Activated naive CD8-positive, alpha-beta T cell treated with anti-CD3 and anti-CD28 coated beads for 36 hours (primary cell): ENCODE measurements at places on chromosomes 13 and 19.

DNA sequence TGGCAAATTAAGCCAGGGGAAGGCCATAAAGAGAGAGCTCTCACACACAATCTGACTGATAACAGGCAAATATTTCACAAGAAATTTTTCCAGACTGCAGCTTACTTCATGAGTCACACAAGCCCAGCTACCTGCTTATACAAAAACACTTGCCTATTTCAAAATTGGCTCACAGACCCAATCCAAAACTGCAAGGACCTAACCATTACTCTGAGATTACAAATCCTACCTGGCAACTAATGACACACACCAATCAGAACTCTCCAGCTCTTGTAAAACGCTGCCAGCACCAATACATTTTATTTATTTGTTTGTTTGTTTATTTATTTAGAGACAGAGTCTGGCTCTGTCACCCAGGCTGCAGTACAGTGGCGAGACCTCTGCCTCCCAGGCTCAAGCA lies 18.1 kb upstream of the ZFP82 start:
- no peaks in the 10 kb centered on the region for H3K4me1 ChIP-seq
- H3K4me3 ChIP-seq, result no peak overlapping the region
- H3K36me3 ChIP-seq, result peaks cover 2% of the 10 kb centered on the region
- H3K27ac ChIP-seq, result no peak overlapping the region
- DNase-seq, result no peak
- no peaks in the 10 kb centered on the region for H3K27me3 ChIP-seq

- DNase-seq, result no peak
- H3K36me3 ChIP-seq, result peaks cover 7% of the 10 kb centered on the region
- peak overlapping the region; percentile 75 for H3K4me3 ChIP-seq
- no peak overlapping the region for H3K27ac ChIP-seq
These were observed 837 bp downstream of the FSD1 start for GRCh38 chr19:4305257-4305612.

GRCh38 chr19:10898633-10899032 lies 27.3 kb downstream of the CARM1 start:
- DNase-seq, result no peak
- H3K27ac ChIP-seq, result no peak overlapping the region
- no peak overlapping the region for H3K4me3 ChIP-seq
- H3K27me3 ChIP-seq, result no peaks in the 10 kb centered on the region
- peaks cover 7% of the 10 kb centered on the region for H3K4me1 ChIP-seq
- peaks cover 17% of the 10 kb centered on the region for H3K36me3 ChIP-seq

- no peaks in the 10 kb centered on the region for H3K4me1 ChIP-seq
- H3K27ac ChIP-seq, result no peak overlapping the region
- no peak overlapping the region for H3K4me3 ChIP-seq
- DNase-seq, result no peak
These were observed 16.1 kb downstream of the VSTM1 start for GRCh38 chr19:54047616-54048015.

GRCh38 chr19:29247872-29248271 lies 34.9 kb upstream of the UQCRFS1 start:
- no peak overlapping the region for H3K4me3 ChIP-seq
- H3K36me3 ChIP-seq, result no peaks in the 10 kb centered on the region
- DNase-seq, result no peak
- H3K4me1 ChIP-seq, result no peaks in the 10 kb centered on the region
- H3K27me3 ChIP-seq, result peaks cover 40% of the 10 kb centered on the region
- H3K27ac ChIP-seq, result no peak overlapping the region

GRCh38 chr19:53532362-53532761 lies 5.6 kb upstream of the ZNF331 start:
- peaks cover 72% of the 10 kb centered on the region for H3K36me3 ChIP-seq
- no peak overlapping the region for H3K27ac ChIP-seq
- no peak overlapping the region for H3K4me3 ChIP-seq
- DNase-seq, result no peak
- peaks cover 9% of the 10 kb centered on the region for H3K4me1 ChIP-seq

DNA sequence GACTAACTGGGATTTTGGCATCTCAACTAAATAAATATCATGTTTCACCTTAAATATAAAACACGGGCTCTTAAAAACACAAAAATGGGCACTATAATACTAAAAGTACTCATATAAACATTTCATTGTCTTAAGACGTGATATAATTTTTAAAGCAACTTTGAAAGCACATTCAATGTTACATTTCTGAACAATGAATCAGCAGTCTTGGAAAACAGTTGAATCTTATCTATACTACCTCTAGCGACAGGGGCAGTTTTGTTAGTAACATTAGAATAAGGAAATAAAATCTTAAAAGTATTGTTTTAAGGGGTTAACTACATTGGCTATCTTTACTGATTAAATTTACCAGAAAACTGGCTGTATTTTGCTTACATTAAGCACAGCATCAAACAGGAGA lies 156.9 kb downstream of the UGGT2 start:
- DNase-seq, result no peak
- H3K4me3 ChIP-seq, result no peak overlapping the region
- no peaks in the 10 kb centered on the region for H3K4me1 ChIP-seq
- H3K27me3 ChIP-seq, result peaks cover 3% of the 10 kb centered on the region

GRCh38 chr13:102830646-102831045 lies 15.2 kb upstream of the ERCC5 start:
- no peak for DNase-seq
- H3K4me3 ChIP-seq, result no peak overlapping the region
- H3K27ac ChIP-seq, result no peak overlapping the region
- no peaks in the 10 kb centered on the region for H3K27me3 ChIP-seq
- no peaks in the 10 kb centered on the region for H3K4me1 ChIP-seq

- H3K36me3 ChIP-seq, result no peaks in the 10 kb centered on the region
- no peak overlapping the region for H3K4me3 ChIP-seq
- peaks cover 40% of the 10 kb centered on the region for H3K4me1 ChIP-seq
- no peak overlapping the region for H3K27ac ChIP-seq
These were observed 158.0 kb downstream of the TM9SF2 start for GRCh38 chr13:99659226-99659625.

- peaks cover 3% of the 10 kb centered on the region for H3K27me3 ChIP-seq
- peak overlapping the region; percentile 94 for H3K27ac ChIP-seq
- no peaks in the 10 kb centered on the region for H3K36me3 ChIP-seq
- peak overlapping the region; percentile 86 for H3K4me3 ChIP-seq
- peaks cover 29% of the 10 kb centered on the region for H3K4me1 ChIP-seq
These were observed 7.3 kb upstream of the TLE2 start for GRCh38 chr19:3036119-3036976.

DNA sequence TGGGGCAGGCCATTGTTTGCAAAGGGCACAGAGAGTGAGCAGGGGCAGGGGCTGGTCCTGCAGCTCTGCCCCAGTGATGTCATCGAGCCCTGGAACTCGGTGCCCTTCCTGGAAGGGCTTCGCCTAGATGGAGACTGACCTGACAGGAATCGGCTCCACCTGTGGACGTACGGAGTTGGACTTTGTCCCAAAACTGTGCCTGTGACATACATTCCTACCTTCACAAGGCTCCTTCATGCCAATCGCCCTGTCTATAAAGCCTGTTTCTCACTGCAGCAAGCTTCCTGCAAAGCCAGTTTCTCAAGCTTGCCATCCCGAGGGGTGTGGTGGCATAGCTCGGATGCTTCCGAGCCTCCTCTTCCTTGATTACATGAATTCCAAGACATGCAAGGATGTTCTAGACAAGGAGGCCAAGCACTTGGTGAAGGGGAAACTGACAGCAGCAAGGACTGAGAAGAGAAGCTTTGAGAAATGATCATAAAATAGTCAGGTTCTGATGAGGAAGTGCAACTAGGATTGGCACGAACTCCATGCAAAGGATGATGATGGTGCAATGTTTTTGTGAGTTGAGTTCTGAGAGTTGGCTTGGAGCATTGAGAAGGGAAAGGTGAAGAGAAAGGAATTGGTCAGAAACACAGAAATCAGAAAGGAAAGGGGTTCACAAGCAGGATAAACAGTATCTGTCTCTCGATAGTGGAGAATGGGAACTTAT lies 73.6 kb upstream of the STK24 start:
- H3K27me3 ChIP-seq, result no peaks in the 10 kb centered on the region
- H3K4me1 ChIP-seq, result peaks cover 2% of the 10 kb centered on the region
- DNase-seq, result no peak
- no peaks in the 10 kb centered on the region for H3K36me3 ChIP-seq
- H3K27ac ChIP-seq, result no peak overlapping the region

DNA sequence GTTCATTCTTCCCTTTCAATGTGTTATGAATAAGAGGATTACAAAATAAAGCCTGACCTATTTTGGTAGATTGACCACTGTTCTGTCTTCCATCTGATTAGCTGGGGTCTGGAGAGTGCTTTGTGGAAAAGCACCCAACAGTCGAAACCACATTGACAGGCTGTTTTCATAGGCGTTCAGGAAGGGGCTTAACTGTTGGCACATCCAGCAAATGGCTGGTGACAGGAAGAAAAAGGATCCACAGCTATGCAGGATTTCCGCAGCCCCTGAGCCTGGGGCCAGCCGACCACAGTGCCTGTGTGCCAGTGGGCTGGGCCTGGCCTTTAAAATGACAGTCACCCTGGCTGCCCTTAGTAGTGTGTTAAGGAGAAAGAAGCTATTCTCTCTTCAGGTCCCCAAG lies 113.3 kb downstream of the SIPA1L3 start:
- no peak for DNase-seq
- no peaks in the 10 kb centered on the region for H3K27me3 ChIP-seq
- no peak overlapping the region for H3K27ac ChIP-seq
- no peaks in the 10 kb centered on the region for H3K4me1 ChIP-seq

DNA sequence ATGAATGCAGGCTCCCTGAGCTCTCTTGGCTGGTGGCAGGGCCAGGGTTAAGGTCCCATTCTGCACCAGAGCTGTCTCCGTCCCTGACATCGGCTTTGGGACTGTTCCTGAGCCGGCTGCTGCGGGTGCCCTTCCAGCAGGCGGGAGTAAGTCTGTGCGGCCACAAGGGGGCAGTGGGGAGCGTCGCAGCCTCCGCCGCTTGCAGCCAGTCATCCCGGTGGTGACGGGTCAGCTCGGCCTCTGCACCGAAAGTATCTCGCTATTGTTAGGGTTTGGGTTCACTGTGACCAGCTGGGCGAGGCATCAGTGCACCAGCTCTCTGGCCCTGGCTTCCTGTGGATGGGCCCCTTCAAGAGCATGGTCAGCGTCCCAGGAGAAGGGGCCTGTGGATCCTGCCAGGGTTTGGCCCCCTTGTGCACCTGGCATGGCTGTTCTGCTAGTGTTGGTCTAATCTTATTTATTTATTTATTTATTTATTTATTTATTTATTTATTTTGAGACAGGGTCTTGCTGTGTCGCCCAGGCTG lies 15.1 kb downstream of the NDUFB7 start:
- H3K27ac ChIP-seq, result no peak overlapping the region
- peaks cover 22% of the 10 kb centered on the region for H3K4me1 ChIP-seq
- H3K4me3 ChIP-seq, result no peak overlapping the region

DNA sequence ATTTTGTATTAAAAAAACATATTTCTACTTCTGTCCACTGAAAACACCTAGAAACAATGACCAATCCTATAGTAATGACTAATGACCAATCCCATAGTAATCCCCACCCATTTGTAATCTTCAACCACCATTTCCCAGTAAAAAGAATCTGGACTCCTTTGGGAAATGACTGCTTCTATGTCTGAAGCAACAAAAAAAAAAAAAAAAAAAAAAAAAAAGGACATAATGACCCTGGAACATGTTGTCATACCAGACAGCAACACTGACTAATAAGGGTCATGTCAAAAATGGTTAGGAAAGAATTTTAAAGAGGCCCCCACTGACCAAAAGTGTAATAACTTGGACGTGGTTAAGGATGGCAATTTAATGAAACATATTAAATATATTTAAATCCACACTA lies 88.3 kb downstream of the TUBA3C start:
- no peak for DNase-seq
- H3K27me3 ChIP-seq, result no peaks in the 10 kb centered on the region
- no peaks in the 10 kb centered on the region for H3K36me3 ChIP-seq
- no peak overlapping the region for H3K27ac ChIP-seq
- H3K4me1 ChIP-seq, result no peaks in the 10 kb centered on the region
- no peak overlapping the region for H3K4me3 ChIP-seq

DNA sequence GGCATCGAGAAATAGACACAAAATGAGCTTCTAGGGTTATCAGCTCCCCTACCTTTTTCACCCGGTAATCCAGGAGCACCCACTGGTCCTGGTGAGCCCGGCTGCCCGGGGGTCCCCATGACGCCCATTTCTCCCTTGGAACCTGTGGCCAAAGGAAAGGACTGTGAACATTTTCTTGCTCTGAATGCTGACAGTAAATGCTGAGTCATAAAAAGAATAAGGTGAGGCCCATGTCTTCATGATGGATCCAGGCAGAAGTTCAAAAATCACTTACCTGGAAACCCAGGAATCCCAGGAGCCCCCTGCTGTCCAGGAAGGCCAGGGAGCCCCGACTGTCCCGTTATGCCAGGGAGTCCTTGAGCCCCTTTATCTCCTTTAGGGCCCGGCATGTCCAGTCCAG lies 129.2 kb downstream of the COL4A1 start:
- H3K4me3 ChIP-seq, result no peak overlapping the region
- no peaks in the 10 kb centered on the region for H3K27me3 ChIP-seq
- no peak for DNase-seq
- no peak overlapping the region for H3K27ac ChIP-seq
- H3K36me3 ChIP-seq, result no peaks in the 10 kb centered on the region

- H3K27me3 ChIP-seq, result peaks cover 7% of the 10 kb centered on the region
- DNase-seq, result no peak
- H3K4me3 ChIP-seq, result no peak overlapping the region
These were observed 14.2 kb upstream of the ZNF91 start for GRCh38 chr19:23409392-23410048.

GRCh38 chr13:31072041-31072440 lies 89.7 kb downstream of the HSPH1 start:
- H3K36me3 ChIP-seq, result no peaks in the 10 kb centered on the region
- no peak overlapping the region for H3K27ac ChIP-seq
- H3K4me3 ChIP-seq, result no peak overlapping the region
- H3K4me1 ChIP-seq, result peaks cover 20% of the 10 kb centered on the region
- H3K27me3 ChIP-seq, result peaks cover 12% of the 10 kb centered on the region

DNA sequence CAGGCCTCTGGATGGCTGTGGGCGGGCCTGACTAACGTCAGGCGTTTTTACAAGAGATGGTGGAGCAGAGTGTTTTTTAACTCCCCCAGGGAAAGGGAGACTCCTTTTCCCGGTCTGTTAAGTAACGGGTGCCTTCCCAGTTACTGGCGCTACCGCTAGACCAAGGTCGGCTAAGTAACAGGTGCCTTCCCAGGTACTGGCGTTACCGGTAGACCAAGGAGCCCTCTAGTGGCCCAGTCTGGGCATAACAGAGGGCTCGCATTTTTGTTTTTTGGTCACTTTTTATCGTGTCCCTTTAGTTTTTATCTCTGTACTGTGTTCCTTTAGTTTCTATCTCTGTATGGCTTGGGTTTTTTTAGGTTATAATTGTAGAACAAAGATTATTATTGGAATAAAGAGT lies 10.0 kb downstream of the ZNF383 start:
- peak; percentile 37 for DNase-seq
- H3K4me3 ChIP-seq, result no peak overlapping the region

DNA sequence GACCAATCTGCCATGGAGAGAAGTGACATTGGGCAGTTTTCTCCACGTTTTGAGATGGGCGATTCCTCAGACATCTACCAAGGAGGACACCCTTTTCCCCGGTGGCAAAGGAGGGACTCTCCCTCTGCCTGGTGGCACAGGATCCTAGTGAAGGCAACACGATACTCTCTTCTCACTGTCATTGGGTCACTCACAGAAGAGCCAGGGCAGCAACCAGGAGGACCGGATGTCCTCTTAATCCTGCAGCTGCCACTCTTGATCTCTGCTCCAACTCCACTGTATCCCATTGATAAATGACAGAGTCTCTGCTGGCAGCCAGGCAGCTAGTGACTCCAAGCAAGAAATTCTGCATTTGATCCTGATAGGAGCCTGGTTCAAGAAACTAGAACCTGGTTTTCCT lies 42.2 kb downstream of the COL4A2 start:
- no peak overlapping the region for H3K27ac ChIP-seq
- no peaks in the 10 kb centered on the region for H3K4me1 ChIP-seq
- no peak overlapping the region for H3K4me3 ChIP-seq
- H3K36me3 ChIP-seq, result no peaks in the 10 kb centered on the region
- peaks cover 12% of the 10 kb centered on the region for H3K27me3 ChIP-seq

- no peaks in the 10 kb centered on the region for H3K27me3 ChIP-seq
- H3K36me3 ChIP-seq, result no peaks in the 10 kb centered on the region
- DNase-seq, result no peak
- peaks cover 3% of the 10 kb centered on the region for H3K4me1 ChIP-seq
These were observed 33.8 kb downstream of the TSC22D1 start for GRCh38 chr13:44542361-44542760.
